ENCODE measurements at places on chromosomes 2 and 18. TPM values are rescaled to one million over a fixed set of nuclear protein-coding genes. Genes with fewer than 3 reads are reported as not detected.

DNA sequence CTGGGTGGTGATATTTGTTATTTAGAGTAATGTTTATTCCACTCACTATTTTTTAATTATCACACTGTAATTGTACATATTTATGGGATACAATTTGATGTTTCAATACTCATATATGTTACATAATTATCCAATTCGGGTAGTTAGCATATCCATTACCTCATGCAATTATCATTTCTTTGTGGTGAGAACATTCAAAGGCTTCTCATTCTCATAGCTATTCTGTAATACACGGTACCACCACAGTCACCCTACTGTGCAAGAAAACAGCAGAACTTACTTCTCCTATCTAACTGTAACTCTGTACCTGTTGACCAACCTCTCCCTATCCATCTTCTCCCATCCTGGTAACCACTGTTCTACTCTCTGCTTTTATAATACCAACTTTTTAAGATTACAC is 4.6 kb downstream of the TBC1D8 start:
- no peak for DNase-seq

BOLL gene
- not detected for polyA plus RNA-seq

- no peak for DNase-seq
These were observed 90.6 kb upstream of the EFEMP1 start for GRCh38 chr2:56014046-56014730.

TSPYL6 gene
- polyA plus RNA-seq = not detected

GRCh38 chr2:11129598-11130449 is 25.4 kb upstream of the SLC66A3 start:
- peak; percentile 96 for DNase-seq

GRCh38 chr18:2935438-2936192 is 77.3 kb downstream of the LPIN2 start:
- DNase-seq = no peak

DNA sequence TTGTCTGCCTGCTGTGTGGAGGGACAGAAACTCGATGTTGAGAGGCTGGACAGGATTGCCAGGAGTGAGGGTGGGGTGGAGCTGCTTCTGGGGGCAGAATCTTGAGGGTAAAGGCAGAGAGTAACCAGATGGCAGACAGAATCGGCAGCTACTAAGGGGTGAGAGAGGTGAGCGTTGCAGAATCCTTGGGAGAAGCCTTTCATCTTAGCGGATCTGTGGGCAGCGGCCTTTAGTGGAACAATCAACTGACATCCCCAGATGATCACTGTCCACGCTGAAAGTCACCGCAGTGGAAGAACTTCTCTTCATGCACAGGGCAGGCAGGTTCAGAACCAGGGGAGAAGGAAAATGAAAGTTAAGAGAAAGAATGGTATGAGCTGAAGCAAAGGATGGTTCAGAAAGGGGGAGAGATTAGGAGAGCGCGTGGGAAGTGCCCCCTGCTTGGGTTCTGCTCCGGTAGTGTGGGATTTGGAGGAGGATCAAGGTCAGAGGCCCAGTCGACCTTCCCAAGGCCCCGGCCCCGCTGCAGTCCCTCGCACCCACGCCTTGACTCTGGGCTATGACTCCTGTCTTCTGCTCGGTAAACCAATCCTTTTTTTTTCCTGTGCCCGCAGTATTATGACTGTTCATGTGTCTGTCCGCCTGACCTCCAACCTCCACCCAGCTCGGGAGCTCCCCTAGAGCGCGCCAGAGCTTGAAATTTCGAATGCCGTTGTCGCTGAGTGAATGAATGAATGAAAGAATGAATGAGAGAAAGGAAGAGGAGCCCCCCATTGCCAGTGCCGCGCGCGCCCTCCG is 584 bp downstream of the BOLA3 start:
- DNase-seq = no peak

IL36A gene
- polyA plus RNA-seq = not detected

RFX8 gene
- 0.11 TPM for polyA plus RNA-seq

- DNase-seq = no peak
These were observed 160.7 kb upstream of the EPAS1 start for GRCh38 chr2:46136481-46136880.

CTAGE1 gene
- polyA plus RNA-seq = 0.03 TPM

DNA sequence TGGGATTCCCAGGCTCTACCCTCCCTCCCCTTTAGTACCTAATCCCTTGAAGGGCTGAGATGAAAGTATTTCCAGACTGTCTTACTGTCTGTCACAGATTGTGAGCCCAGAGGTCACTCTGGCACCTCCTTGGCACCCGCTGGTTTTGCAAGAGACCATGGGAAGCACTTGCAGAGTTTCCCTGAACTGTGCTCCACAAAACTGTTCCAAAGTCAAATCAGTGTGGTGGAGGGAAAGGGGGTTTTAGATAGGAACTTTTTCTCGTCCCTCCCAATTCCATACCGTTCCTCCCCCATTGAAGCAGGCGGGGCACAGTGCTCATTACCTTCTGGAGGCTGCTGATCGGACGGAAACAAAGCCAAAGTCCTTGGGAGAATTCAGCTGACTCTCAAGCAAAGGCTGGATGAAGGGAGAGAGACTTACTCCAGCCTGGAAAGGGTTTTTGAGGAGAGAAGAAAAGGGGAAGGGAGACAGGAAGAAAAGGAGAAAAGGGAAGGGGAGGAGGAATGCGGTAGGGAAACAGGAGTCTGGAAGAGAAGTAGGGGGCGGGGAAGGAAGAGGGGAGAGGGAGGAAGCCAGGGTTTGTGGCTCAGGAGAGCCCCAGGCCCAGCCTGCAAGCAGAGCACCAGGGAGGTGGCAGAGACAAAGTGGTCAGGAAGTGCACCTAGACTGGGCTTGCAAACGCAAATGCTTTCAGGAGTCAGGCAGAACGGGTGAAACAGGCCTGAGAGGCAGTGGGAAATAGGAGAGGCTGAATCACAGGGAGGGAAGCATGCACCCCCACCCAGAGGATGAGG is 88.4 kb upstream of the SP3 start:
- no peak for DNase-seq
